Astrocyte (in vitro differentiated cells and primary cell): ENCODE measurements at places on chromosomes 16 and 17.
A peak's percentile ranks its signal among the peaks of the same experiment; 100 is the strongest.

- DNase-seq = no peak
Measured at GRCh38 chr16:2443555-2443954, 14.3 kb downstream of the CCNF start.

- peak; percentile 57 for DNase-seq
Measured at GRCh38 chr17:69947027-69947759, 127.8 kb upstream of the KCNJ16 start.

DNA sequence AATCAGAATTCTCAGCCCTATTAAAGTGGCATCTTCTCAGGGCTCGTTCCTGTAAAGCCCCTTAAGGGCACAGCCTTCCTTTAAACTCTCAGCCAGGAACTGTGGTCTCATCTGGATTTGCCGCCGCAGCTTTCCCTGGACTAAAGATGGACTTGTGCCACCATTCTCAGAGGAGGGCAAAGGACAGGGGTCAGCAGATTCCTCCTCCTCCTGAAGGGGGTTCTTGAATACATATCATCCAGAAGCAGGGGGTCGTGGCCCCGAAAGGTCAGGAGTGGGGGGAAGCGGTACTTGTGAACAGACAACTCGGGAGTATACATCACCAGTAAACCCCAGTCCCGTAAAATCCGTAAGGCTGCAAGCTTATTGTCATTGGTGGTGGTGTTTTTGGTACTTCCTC, 174.8 kb downstream of the RPTOR start:
- no peak for DNase-seq

DNA sequence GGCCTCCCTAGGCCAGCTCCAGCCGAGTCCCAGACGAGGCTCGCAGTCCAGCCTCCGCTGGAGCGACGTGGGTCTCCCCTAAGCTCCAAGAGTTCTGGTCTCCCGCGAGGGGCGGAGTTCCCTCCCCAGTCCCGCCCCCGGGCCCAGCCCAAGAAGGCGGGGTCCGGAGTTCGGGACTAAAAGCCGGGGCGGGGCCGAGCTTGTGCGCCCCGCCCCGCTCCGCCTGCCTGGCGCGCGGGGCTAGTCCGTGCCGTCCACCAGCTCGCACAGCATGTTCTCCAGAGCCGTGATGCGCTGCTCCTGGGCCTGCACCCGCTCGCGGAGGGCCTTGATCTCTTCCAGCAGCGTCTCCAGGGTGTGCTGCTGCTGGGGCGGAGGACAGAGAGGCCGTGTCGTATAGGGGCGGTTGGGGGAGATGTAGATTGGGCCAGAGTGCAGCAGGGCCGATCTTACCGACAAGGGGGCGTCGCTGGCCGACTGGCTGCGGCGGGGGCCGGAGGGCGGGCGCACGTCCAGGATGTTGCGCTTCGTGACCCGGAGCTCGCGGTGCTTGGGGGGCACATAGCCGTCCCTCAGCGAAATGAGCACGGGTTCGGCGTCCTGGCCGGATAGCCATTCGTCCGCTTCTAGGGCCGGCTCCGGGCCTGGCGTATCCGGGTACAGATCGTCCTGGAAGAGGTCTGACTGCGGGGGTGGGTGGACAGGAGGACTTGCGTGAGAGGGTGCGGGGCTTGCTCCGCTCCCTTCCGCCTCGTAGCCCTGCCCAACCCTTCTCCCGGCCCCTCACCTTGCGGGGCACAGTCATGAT, 7.0 kb downstream of the CORO6 start:
- DNase-seq = peak; percentile 61

GRCh38 chr17:48134912-48135480, 27.4 kb downstream of the SNX11 start:
- DNase-seq = no peak

DNA sequence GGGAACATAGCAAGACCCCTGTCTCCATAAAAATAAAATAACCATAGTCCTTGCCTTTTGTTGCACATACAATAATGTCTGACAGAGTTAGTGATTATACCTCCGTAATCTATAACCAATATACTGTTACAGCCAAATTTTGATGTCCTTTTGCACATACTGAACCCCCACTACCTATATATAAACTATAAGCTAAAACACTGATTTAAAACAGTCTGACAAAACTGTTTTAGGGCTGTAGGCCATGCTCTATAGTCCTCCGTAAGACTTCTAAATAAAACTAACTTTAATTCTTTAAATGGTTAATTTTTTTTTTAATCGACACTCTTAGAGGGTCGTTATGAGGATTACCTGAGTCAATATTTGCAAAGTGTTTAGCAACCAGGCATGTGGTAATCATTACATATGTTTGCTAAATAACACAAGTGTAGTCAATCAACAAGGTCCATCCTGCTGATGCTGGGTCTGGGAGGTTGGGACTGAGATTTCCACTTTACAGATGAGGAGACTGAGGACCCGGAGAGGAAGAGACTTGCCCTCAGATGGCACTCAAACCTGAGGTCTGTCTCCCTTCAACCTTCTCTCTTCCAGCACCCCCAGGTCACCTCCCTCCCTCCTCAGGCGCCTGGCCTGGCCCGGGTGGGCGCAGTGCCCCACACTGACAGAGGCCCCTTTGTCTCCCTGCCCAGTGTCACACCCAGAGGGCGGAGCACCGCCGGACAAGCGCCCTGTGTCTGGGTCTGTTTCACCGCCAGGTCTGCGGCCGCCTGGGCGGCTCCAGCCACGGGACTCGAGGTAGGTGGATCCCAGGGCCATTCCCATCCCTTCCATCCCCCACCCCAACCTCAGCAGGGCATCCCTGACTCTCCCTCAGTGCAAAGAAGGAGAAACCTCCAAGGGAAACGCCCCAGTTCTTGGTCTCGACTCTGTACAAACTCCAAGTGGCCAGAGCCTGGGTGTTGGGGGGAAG, 10.3 kb downstream of the ZNF385C start:
- no peak for DNase-seq
